Muscle of arm (tissue), 14 donors: ENCODE measurements at places on chromosomes 2 and 18. TPM values are rescaled to one million over a fixed set of nuclear protein-coding genes. Genes with fewer than 3 reads are reported as not detected.

DNA sequence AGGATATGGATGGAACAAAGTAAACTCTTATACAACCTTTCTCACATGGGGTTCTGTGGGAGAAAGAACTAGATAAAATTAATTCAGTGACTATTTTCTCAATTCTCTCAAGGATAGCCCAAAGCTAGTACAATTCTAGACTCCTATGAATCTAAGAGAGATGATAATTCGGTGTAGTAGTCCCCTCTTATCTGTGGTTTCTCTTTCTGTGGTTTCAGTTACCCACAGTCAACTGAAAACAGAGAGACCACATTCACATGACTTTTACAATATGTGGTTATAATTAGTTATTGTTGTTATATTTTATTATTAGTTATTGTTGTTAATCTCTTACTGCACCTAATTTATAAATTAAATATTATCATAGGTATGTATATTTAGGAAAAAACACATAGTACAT lies 53.5 kb upstream of the C2orf15 start:
- no peak for DNase-seq

DNA sequence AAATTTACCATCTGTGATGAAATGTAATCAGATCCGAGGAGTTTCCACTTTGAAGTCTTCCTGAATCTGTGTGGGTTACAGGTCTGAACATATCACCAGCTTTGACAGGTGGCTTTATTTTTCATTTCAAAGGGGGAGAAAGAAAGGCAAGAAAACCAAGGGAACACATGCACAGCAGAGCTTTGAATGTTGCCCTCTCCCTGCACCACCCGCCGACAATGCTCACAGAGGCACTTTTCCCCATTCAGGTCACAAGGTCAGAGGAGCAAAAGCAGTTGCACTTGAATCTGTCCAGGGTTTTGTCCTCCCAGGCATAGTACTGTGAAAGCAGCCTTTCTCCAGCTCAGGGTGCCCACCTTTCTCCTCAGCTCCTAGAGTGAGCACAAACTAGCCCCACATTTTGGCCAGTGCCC lies 130.2 kb downstream of the OSR1 start:
- no peak for DNase-seq

Gene RAB10
- polyA plus RNA-seq, result not detected

Gene GALR1
- 0.07 TPM for polyA plus RNA-seq

GRCh38 chr2:234970099-234970440 lies 18.3 kb downstream of the SH3BP4 start:
- DNase-seq, result no peak

- no peak for DNase-seq
Measured at GRCh38 chr2:98828793-98829371, 98.0 kb upstream of the MGAT4A start.

- DNase-seq, result no peak
Measured at GRCh38 chr18:2312440-2312839, 258.9 kb downstream of the METTL4 start.

DNA sequence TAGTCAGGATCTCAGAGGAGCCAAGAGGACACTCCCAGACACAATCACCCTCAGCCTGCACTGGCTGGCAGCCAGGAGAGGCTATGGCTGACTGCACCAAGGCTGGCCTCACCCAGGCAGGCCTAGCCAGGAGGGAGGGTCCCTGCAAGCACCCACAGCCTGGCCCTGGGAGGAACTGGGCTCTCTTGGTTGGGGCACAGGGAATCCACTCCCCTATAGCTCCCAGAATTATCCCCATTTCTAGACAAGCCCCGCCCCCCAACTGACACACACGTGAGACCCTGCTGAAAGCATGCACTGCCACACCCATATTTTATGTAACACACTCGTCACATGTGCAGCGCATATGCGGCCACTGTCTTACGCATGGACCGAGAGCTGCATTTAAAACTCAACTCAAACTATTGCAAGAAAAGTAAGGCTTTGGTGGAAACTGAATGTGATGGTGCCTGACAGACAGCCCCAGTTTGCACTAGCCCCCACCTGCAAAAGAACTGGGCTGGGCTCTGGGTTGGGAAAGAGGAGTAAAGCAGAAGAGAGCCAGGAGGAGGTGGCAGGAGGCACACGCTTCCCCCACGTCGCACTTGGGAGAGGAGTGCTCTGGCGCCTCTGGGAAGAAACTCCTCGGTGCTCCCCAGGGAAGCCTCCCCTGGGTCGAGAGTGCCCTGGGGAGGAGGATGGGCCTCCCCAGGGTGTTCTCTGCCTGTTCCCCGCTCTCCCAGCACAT lies 28.9 kb upstream of the ARHGEF4 start:
- no peak for DNase-seq

Gene CMPK2
- 3.9 TPM for polyA plus RNA-seq
